Pancreas (tissue), 10 donors: ENCODE measurements at places on chromosomes 12 and 14. TPM values are rescaled to one million over a fixed set of nuclear protein-coding genes. Genes with fewer than 3 reads are reported as not detected.

DNA sequence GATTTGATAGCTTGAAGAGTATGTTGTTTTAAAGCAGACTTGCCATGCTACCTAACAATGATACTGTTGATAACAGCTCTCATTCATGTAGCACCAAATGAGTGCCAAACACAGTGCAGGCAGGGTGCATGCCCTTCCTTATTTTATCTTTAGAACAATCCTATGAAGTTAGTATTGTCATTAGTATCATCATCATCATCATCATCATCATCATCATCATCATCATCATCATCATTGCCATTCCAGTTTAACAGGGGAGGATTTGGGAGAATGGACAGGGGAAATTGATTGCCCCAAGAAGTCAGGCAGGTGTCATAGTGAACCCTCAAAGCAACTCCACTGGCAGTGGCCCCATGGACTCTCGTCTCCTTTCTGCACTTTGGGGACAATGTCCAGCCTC, 734.9 kb downstream of the VRK1 start:
- no peak for DNase-seq

OVCH1 gene
- not detected for total RNA-seq

ABCC9 gene
- total RNA-seq, result 5.6 TPM

DNA sequence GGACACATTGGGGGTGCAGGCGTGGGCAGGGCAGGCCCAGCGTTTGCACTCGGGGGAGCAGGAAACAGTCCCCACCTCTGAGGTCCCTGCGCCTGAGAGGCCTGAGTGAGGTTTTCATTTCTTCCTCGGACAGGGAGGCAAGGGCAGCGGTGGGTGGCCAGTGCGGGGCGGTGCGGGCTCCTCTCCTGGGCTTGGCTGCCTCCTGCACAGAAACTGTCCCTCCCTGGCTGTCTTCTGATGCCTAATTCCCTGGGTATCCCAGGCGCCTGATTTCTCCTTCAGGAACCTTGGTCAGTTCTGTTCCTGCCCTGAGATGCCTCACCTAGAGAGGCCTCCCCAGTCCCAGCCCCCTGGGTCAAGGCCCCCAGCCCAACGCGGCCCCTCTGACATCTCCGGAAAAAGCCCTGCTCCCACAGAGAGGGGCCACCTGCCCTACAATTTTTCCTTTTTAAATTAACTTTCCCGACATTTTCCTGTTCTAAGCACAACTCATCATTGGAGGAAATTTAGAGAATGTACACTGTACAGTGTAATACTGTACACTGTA, 260.3 kb downstream of the ADGRD1 start:
- peak; percentile 28 for DNase-seq

DNA sequence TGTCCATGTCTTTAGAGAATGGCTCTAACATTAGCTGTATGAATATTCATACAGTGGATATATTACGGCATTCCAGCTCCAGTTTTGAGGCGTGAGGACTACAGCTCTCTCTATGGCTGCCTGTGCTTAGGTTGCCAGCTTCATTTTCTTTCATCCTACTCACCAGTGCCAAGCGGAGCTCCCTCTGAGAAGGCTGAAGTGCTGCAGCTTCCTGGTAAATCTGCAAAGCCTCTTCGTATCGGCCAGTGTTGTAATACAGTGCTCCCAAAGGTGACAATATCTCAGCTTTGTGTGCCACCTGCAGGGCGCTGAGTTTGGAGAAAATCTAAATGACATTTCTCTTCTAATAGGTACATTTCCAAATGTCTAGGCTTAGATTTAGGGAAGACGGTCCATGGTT, 19.8 kb upstream of the OVCH1 start:
- DNase-seq, result no peak
